ENCODE measurements at places on chromosomes 1 and 21.

- peak; percentile 91 for DNase-seq
Observed at GRCh38 chr1:26723013-26723991, 27.5 kb downstream of the ARID1A start.

DNA sequence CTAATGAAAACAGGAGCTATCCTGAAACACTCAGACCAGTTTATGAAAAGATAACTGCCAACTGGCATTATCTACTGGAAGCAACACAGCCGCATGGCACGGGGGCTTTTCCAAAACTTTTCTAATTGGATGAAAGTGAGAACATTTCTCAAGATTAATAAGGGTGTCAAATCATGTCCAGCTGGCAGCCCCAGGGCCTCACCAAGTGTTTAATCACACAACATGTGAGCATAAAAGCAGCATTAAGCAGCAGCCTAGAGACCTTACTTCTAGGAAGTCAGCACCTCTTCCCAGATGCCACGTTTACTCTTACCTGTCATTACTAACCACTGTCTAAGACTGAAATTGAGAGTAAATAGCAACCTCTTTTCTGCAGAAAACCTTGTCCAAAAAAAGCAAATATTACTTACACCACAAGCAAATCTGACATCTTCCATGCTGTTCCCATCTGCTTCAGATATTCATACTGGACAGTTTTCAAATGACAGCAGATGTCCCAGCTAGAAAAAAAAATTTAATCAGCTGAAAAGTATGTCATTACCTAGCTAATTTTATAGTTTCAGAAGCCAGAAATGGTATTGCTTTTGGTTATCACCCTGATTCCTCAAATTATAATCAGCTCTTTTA is 341.5 kb upstream of the ZP4 start:
- no peak for DNase-seq

- DNase-seq, result no peak
Observed at GRCh38 chr1:209751627-209752231, 4.1 kb upstream of the TRAF3IP3 start.

- DNase-seq, result no peak
Observed at GRCh38 chr1:208007938-208008342, 97.0 kb upstream of the CD34 start.

- no peak for DNase-seq
Observed at GRCh38 chr1:116268211-116268610, 104.8 kb upstream of the ATP1A1 start.

DNA sequence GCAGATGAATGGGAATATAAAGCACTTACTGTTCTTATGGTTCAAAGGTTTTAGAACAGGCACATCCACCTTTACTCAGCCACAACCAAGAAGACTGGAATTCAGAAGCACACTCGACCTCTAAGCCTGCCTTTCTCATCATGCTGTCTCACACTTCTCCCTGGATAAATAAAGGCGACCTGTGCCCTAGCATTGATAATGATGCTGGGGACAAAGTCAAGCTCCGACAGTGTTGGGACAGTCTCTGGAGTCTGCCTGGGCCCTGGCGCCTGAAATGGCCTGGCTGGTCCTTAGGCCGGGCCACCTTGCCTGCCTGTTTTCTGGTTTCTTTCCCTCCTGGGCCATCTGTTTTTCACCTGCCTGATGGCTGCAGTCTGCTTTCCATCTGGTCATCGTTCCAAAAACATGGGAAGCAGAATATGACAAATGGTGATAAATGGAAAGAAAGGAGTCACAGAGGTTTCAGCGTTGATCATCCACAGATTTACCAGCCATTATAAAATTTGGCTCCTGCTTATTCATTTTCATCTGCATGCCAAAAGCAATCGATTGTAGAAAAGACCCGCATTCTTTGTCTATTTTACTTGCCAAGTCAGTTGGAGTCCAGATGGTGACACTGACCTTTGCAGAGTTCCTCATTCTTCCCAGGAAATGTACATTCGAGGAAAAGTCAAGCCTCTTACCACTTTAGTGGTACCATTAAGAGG is 91.2 kb upstream of the KCNJ15 start:
- no peak for DNase-seq

DNA sequence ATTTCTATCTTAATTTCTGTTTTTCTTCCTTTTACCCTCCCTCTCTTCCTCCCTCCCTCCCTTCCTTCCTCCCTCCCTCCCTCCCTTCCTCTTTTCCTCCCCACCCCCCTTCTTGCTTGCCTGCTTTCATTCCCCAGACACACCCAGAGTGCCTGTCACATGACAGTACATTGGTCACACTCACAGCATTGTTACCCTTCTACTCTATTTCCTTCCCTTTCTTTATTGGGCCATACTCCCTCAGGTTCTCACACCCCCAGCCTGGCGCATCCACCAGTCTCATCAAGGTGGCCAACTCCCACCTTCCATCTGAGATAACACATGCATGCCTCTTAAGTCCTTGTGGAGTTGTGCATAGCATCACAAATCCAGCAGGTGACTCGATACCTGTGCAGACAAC is 10.9 kb downstream of the TMPRSS3 start:
- peak; percentile 41 for DNase-seq

DNA sequence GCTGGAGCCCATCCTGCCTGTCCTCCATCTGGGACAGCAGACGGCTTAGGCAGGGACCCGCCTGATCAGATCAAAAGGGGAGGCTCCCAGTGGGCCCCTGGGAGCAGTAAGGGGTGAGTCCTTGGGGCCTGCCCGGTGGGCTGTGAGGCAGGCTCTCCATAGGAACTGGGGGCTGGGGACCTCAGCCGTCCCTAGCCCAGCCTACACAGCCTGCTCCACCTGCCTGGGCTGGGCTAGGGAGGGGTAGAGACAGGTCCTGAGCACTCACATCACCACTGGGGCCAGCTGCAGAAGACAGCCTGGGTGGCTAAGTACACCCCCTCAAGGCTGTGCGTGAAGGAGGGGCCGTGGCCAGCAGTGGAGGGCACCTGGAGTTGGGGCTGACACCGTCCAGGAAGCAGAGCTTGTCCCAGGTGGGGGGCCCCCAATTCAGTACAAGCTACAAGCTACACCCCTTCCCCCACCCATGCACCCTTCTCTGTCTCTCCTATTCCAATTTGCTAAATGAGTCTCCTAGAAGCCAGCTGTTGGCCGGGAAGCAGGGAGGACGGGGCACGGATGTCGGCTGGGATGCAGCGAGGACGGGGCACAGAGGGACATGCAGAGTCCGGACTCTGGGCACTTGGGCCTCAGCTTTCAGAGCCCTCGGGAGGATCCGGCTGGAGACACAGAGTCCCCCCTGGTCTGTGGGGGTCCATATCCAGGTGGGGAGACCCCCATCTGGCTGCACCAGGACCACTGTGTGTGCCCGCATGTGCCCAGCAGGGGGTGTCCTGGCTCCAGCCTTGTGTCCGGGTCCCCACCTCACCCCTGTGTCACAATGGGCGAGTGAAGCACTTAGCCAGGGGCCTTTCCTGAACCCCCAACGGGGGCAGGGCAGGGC is 1.7 kb downstream of the ISG15 start:
- DNase-seq, result peak; percentile 70

- no peak for DNase-seq
Observed at GRCh38 chr1:219149953-219150352, 23.7 kb upstream of the LYPLAL1 start.

DNA sequence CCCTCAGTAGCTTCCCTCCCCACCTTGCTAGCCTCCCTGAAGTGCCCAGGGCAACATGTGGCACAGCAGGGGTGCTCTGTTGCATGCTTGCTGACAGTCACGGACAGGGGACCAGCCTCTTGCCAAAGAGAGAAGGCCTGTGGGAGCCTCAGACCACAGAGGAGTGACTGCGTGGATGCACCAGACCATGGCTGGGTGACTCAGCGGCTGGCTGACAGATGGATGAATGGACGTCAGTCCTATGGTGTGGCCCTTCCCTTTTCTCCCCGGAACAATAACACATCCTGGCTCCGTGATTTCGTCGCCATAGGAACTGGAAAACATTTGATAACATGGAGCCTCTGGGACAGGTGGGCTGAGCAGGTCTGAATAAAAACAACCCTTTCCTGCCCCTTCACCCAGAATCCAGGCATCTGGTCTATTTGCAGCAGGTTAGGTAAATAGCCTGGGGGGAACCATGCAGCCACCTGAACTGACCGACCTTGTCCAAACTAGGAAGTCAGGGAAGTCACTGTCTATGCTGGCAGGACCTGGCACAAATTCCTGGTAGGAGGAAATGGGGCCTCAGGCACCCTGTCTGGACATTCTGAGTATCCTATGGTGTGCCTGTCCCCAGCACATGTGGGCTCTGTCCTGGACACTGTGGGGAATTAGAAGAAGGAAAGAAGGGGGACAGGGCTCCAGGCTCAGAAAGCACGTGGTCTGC is 53.3 kb downstream of the NENF start:
- DNase-seq, result peak; percentile 92

DNA sequence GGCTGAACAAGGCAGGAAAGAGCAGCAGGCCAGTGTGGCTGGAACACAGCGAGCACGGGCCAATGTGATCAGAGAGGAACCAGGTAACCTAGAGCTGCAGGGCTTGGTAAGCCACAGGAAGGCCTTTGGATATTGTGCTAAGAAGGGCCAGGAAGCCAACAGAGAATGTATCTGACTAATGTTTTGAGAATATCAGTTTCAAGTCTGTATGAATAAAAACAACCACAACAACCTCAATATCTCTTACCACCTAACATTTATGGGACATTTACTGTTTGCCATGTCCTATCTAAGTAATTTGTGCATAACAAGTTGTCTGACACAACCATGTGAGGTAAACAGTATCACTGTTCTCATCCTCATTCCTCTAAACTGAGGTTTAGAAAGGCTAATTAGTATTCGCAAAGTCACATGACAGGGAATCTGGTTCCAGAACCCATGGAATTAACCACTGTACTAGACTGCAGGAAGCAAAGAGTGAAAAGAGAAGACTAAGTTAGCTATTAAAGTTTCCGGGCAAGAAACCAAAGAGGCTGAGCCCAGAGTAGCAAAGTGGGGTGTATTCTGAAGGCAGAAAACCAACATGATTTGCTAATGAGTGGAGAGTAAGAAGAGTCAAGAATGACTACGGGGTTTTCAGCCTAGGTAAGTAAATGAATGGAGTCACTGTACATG is 38.9 kb downstream of the SPRTN start:
- DNase-seq, result no peak

- no peak for DNase-seq
Observed at GRCh38 chr1:71774705-71775104, 507.6 kb downstream of the NEGR1 start.

DNA sequence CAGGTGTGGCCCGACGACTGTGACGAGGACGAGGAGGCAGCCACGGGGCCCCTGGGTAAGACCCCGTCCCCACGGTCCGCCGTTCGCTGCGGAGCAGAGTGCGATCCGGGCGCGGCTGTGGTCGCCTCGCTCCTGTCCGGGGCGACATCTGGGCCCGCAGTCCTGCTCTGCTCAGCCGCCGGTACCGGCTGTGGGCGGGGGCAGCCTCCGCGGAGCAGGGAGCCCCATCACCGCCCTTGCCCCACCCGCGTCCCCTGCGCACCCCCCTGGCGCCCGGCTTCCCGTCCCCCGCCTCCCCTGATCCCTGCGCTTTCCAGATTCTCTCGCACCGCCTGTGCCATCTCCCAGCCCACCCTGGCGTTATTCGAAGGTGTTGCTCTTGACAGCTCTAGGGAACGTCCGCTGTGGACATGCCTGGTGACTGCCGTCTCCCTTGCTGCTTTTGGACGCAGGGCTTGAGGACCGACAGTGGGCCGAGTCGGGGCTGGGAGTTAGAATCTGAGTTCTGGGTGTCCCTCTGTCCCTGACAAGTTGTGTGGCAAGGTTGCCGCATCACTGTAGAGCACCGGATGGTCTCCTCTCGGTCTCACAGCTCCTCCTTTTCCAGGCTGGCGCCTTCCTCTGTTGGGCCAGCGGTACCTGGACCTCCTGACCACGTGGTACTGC is 596 bp downstream of the TOR3A start:
- peak; percentile 84 for DNase-seq

GRCh38 chr1:247906504-247907047 is 11.2 kb downstream of the OR2W3 start:
- DNase-seq, result no peak

- DNase-seq, result no peak
Observed at GRCh38 chr21:39189857-39190604, 6.8 kb upstream of the PSMG1 start.

GRCh38 chr1:87064986-87065385 is 150.6 kb downstream of the HS2ST1 start:
- DNase-seq, result no peak

DNA sequence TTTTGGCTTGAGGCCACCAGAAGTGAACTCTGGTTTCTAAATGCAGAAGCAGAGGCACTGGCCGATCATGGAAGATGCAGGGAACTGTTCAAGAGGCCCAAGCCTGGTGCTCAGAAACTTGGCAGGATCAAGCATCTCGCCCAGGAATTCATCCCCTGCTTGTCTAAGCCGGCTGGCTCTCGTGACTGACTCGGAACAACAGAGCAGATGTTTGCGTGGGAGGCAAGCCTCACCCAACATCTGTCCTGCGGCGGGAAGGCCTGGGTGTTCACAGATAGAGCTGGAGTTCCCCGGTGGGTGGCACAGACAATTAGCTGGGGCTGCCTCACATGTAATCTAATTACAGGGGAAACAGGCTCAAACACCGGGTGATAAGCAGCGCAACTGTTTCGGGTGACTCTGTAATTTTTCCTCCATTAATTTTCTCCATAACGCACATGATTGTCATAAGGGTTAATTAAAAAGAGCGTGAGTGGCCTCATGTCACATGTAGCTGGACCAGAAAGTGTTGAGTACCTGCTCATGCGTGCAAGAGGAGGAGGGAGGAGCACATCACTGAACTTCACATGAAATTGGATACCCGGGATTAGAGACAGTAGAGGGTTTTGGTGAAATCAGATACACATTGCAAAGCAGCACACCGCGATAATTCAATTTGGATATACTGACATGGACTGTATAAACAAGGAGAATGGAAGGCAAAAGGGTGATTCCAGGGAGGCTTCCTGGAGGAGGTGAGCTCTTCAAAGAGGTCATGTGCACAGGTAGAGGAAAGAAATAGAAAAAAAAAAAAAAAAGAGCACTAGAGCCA is 180.0 kb downstream of the ETS2 start:
- DNase-seq, result peak; percentile 91

DNA sequence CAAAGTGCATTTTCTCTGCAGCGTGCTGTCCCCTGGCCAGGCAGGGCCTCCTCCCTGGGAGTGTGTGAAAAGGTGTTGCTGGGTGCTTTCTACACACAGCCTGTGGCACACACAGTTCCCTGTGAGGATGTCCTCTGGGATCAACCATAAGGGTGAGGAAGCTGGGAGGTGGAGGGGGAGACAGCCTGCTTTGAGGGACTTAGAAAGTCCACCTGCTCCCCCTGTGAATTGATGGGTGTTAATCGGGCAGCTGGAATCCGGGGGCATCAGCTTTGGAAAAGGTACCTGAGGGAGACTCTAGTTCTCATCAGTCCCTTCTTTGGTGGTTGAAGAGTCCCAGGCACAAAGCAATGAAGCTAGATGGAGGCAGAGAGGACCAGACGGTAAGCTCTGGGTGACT is 35.8 kb downstream of the LHX4 start:
- no peak for DNase-seq

GRCh38 chr1:167522246-167522645 is 3.9 kb upstream of the CD247 start:
- DNase-seq, result no peak

All from posterior vena cava (tissue), 2 donors.